Hair follicle dermal papilla cell (primary cell): ENCODE measurements at places on chromosomes 3 and 15. TPM values are rescaled to one million over a fixed set of nuclear protein-coding genes. Genes with fewer than 3 reads are reported as not detected.

The ACTRT3 gene
- 9.2 TPM in 2 replicates for total RNA-seq

The SEMA6D gene
- 11.8 and 16.7 TPM in 2 replicates for total RNA-seq

The SH3GL3 gene
- total RNA-seq, result 0.24 TPM in 1 of 2 replicates, not detected in the other

The SAMD7 gene
- not detected in 2 replicates for total RNA-seq
